Urinary bladder (tissue), 4 donors: ENCODE measurements at places on chromosomes 5 and 9.
A peak's percentile ranks its signal among the peaks of the same experiment; 100 is the strongest.

- peak; percentile 53 for DNase-seq
These were observed 7.2 kb downstream of the HMGCS1 start for GRCh38 chr5:43305948-43306565.

DNA sequence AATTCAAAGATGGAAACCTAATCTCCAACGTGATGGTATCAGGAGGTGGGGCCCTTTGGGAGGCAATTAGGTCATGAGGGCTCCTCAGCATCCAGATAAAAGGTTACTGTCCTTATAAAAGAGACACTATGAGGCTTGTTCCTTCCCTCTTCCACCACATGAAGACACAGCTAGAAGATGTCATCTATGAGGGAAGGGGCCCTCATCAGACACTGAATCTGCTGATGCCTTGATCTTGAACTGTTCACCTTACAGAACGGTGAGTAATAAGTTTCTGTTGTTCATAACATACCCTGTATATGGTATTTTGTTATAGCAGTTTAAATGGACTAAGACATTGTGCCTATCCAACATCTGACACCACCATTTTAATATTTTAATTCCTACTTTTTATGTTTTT, 19.7 kb upstream of the CCNH start:
- DNase-seq: no peak

GRCh38 chr9:37925006-37925405, 21.1 kb upstream of the SLC25A51 start:
- DNase-seq: no peak

DNA sequence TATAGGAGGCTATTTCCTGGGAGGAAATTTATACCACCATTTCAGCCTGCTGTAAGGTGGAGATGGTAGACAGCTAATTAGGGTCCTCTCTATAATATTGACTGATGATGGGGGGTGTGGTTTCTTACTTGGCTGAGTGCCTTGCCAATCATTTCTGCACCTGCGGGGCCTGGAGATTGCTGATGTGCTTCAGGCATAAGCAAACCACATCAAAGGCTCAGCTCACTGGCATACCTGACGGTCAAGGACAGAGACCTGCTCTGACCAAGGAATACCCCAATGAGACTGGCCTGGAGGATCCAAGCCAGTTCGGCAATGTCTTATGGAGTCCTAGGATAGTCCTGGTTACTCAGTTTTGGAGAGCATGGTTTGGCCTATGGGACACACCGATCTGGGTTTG, 29.5 kb downstream of the ANKH start:
- DNase-seq: no peak

- no peak for DNase-seq
These were observed 103.4 kb downstream of the MED10 start for GRCh38 chr5:6274846-6275543.
